AG09309 (cell line): ENCODE measurements at places on chromosomes 5 and 9.
A peak's percentile ranks its signal among the peaks of the same experiment; 100 is the strongest.

DNA sequence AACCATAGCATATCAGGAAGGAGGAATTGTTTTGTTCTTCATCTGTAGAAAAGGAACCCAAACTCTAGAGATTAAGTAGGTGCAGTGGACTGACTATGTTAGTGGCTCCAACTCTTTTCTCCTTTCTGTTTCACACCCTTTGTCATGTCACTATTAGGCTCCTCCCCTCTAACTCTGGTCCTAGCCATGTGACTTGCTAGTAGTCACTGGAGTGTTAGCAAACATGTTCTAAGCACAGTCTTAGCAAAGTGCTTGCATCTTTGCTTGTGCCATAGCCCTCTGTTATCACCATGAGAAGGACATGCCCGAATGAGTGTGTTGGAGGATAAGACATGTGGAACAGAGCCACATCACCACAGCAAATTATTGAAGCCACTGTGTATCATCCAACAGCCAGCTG is 55.4 kb upstream of the PPP3R2 start:
- no peak for DNase-seq

DNA sequence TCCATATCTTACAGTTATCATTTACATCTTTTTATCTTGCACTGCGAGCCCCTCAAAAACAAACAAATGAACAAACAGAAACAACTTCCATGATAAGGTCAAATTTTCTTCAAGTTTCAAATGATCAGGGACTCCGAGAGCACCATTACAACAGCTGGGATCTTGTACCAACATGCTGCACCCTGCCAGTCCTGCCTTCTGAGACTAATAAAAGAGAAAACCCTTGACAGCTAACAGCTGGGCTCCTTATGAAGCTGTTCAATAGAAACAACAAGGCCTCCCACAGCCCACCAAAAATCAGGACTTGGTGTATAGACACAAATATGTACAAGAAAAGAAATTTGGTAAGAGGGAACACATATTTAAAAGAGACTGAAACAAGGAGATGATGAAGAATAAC is 985.3 kb upstream of the DMAC1 start:
- DNase-seq = no peak

DNA sequence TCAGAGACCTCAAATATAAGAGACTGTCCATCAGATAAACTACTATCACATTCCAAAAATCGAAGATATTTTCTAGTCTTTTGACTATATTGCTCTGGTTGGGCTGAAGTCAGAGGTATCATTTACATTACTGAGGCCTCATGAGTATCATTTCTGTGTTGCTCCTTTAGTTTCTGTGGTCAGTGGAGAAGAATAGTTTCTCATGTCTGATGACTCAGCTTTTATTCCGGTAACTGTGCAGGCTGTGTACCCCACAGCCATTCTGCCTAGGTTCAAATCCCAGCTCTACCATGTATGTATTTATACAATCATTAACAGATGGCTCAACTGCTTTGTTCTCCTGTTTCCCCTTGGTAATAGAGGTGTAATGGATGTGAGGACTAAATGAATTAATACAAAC is 179.3 kb downstream of the ALDH1A1 start:
- no peak for DNase-seq

- DNase-seq = no peak
Observed at GRCh38 chr5:172999974-173000373, 16.4 kb downstream of the ATP6V0E1 start.

- DNase-seq = no peak
Observed at GRCh38 chr5:139975942-139976341, 67.2 kb downstream of the NRG2 start.

DNA sequence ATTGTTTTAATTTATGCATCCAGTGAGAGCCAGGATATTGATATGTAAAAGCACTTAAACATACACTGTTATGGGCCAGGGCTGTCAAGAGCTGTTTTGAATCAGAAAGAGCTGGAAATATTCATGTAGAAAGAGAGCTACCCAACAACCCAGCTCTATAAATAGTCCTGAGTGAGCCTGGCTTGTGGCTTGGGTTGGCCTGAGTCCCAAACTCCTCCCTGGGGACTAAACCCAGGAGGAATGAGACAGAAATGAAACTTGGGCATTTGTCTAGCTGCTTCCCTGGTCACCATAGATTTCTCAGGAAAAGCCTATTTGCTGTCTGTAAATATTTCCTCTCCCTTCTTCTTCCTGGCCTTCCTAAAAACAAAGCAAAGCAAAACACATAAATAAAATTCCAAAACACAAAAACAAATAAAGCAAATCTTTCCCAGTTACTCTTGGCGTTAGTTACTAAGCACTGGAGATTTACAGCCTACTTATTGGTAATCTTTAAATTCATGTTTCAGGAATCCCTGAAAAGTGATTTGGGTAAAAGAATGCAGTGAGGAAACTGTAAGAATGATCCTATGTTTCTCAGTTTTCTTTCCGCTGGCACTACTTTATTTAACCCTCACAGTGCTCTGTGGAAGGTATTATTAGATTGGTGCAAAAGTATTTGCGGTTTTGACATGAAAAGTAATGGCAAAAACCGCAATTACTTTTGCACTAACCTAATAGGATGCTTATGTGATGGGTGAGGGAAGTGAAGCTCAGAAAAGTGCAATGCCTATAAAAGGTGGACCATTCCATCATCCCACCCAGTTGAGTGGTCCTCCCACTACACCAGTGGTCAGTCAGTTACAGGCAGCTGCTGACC is 111.8 kb downstream of the CARTPT start:
- peak; percentile 73 for DNase-seq

DNA sequence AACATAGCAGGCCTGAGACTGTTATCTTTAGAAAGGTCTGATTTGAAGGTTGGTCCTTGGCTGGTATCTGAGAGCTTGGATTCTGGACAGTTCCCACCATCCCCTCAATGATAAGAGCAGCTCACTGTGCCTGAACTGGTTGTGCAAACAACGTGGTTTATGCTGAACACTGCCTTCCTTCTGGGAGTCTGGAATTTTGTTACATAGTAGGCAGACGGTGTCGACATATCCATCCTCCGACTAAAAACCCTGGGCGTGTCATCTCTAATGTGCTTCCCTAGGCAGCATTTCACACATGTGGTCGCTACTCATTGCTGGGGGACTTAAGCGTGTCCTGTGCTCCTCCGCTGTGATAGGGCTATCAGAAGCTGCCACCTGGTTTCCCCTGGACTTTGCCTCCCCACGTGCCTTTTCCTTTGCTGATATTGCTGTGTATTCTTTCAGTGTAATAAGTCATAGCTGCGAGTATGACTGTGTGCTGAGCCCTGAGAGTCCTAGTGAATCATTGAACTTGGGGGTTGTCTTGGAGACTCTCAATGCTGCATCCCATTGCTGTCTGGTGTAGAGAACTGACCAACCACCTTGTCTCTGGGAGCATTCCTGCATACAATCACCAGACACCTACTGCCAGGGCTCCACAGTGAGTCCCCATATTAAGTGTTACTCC is 119.1 kb upstream of the TBC1D2 start:
- DNase-seq = peak; percentile 83
